AML-193 (cell line): ENCODE measurements at places on chromosomes 7 and 10.
A peak's percentile ranks its signal among the peaks of the same experiment; 100 is the strongest.

DNA sequence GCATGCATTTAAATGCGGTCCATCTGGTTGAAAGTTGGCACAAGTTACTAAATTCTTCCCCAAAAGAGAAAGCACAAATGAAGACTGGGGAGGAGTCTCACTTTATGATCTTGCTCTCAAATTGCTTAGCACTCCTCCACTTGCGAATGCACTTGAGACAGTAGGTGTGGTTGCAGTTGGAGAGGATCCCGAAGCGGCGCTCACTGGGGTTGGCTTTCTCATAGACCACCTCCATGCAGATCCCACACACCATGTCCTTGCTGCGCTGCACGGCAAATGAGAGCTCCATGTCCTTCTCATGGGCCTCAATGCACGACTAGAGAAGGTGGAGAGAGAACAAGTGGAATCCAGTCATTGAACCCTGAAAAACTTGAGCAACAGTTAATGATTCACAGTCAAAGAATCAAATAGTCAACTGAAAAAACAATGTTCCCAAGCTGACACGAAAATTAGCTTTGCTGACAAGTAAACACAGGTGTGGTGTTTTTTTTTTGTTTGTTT lies 22.7 kb downstream of the MKRN1 start:
- no peak for DNase-seq

DNA sequence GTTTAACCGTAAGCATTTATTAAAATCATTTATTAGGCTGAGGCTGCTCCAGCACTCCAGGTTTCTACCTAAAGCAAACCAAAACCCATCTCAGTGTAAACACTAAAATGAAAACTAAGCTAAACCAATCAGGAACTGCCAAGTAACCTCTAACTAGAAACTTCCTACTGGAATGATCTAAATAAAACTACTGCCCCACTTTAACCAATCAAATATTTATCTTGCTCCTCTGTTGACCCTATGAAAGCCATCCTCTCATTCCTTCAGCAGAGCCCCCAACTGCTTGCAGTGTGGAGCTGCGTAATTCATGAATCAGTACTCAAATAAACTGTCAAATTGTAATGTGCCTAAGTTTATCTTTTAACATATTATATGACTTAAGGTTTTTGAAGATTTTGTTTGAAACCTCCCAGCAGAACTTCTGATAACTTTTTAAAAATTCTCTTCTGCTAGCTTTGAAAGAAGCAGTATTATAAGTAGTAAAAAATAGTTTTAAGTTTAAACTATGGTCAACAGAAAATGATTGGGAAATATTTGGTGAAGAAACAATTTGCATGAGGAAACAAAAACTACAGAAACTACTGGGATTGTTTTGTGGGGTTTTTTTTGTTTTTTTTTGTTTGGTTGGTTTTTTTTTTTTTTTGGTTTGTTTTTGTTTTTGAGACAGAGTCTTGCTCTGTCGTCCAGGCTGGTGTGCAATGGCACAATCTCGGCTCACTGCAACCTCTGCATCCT lies 47.4 kb downstream of the GPR37 start:
- DNase-seq: no peak

- no peak for DNase-seq
Observed at GRCh38 chr7:157271991-157272324, 64.8 kb upstream of the DNAJB6 start.

GRCh38 chr7:47357863-47358262 lies 224.0 kb downstream of the TNS3 start:
- DNase-seq: no peak

- no peak for DNase-seq
Observed at GRCh38 chr7:23662124-23662983, 17.6 kb upstream of the FAM221A start.

DNA sequence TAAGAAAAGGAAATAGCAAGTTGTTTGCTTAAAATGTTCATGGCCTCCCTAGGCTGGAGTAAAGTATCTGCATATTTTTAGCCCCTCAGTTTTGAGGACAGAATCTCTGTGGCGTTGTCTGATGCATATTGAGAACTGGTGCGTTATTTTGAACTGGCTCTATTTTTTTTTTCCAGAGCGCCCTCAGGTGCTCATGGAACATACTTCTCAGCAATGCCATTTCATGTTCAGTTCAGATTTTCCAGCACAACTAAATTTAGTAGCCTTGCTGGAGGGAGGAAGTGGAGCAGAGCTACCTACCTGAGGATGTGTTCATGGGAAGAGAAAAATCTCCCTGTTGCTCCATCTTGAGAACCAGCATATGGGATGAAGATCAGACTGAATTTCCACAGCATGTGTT lies 870.5 kb downstream of the LRMDA start:
- no peak for DNase-seq

GRCh38 chr10:88157981-88158465 lies 294.6 kb downstream of the PTEN start:
- peak; percentile 39 for DNase-seq

- no peak for DNase-seq
Observed at GRCh38 chr10:59057345-59057744, 119.1 kb upstream of the PHYHIPL start.

DNA sequence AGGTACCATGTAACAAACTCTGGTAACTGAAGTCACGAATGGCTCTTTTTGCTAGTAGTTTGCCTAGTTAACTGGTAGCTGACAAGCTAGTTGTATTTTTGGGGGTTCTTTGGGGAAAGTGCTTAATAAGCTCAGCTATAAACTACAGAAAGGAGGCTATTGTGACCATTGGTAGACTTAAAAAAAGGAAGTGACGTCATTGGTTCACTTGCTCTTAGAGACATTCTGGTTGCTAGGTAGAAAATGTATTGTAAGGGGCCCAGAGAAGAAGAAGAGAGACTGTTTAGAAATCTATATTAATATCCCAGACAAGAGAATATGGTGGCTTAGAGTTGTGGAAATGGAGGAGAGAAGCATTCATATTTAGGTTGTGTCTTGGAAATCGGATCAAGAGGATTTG lies 103.0 kb downstream of the NXPH1 start:
- no peak for DNase-seq

DNA sequence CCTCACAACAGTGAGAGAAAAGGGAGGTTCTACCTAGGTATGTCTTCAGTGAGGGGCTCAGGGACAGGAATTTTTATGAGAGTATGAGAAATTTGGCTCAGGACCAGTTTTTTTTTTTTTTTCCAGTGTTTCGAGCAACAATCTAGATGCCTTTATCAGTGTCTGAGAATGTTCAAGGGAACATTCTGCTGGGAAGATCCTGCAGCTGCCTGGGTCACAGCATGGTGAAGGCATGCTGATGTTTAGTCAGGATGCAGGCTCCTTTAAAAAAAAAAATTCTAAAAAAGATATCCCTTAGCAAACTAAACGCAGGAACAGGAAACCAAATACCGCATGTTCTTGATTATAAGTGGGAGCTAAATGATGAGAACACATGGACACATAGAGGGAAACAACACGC lies 31.0 kb downstream of the SBDS start:
- no peak for DNase-seq

GRCh38 chr7:123581162-123581459 lies 20.5 kb upstream of the ASB15 start:
- no peak for DNase-seq

- DNase-seq: no peak
Observed at GRCh38 chr7:116128139-116128538, 82.2 kb upstream of the TES start.

GRCh38 chr10:18611168-18611567 lies 40.2 kb downstream of the NSUN6 start:
- DNase-seq: no peak

- peak; percentile 53 for DNase-seq
Observed at GRCh38 chr7:74449809-74450397, 3.8 kb upstream of the GTF2IRD1 start.

GRCh38 chr7:144390481-144390880 lies 13.0 kb downstream of the NOBOX start:
- DNase-seq: no peak

- DNase-seq: no peak
Observed at GRCh38 chr7:44403775-44404174, 78.4 kb upstream of the CAMK2B start.

DNA sequence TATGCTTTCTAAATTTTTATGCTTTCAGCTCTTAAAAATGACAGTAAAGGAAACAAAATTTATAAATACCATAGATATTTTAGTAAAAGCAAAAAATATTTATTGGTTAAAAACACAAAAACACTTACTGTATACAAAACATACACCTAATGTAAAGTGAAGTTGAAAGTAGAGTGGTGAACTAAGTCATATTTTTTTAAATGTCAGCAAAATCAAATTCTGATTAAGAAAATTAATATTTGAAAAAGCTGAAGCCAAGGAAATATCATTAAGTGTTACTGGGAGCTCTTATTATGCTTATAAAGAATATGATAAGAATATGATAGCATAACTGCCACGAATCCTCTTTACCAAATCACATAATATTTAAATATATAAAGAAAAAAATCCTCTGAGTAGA lies 65.3 kb upstream of the PLXDC2 start:
- no peak for DNase-seq

DNA sequence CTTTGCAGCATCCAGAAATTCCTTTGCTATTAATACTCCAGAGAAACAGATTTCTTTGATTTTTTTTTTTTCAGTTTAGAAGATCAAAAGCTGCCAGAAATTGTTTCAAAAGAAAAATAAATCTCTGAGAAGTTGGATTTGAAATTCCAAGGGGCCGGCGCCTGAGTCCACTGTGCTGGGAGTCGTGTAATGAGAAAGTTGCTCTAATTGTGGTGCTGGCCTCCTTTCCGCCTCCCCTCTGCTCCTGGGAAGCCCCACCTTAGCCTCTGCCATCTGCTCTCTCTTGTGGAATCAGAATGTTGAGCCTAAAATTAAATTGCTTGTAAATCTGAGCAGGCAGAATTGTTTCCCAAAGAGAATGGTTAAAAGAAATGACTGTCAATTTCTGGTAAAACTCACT lies 93.3 kb downstream of the EMX2 start:
- no peak for DNase-seq

- no peak for DNase-seq
Observed at GRCh38 chr7:106260136-106260561, 24.6 kb downstream of the NAMPT start.

GRCh38 chr10:108849688-108850087 lies 1073.6 kb downstream of the XPNPEP1 start:
- DNase-seq: no peak

- DNase-seq: no peak
Observed at GRCh38 chr10:47028466-47028865, 117.2 kb downstream of the PTPN20 start.

GRCh38 chr10:101690461-101690860 lies 4.5 kb downstream of the FBXW4 start:
- DNase-seq: no peak

- no peak for DNase-seq
Observed at GRCh38 chr7:29926741-29927140, 62.9 kb downstream of the SCRN1 start.

DNA sequence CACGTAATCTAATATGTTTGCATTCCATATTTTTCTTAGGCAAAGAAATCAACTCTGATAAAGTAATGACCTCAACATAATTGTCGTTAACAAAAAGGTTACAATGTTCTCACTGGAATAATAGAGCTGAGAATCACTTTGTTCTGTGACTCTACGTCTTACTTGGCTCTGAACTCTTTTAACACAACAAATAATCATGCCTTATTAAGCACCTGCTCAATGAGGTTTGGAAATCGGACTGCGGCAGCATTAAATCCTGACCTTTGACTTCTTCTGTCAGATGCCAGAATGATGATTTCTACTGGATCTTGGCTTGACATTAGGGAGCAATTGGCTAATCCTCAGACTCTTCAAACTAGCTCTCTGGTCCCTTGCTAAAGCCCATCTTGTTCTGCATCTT lies 233.6 kb downstream of the SEMA3D start:
- no peak for DNase-seq

DNA sequence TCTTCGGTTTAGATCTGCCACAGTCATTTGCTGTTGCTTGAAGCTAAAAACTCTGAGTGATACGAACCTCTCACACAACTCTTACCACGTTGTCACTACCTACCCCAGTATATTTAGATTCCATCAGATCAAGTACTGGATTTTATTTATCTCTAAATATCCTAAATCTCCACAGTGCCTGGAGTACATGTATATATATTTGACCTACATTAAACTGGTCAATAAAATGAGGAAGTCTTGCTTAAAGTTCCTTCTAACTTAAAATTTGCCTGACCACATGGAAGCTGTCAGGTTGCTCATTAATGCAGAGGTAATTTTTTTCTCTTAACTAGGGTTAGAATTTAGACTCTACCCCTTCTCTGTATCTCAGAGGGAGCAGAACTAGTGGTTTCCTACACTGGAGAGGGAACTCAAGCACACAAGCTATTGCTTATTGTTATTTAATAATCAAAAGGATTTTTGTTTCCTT lies 3.1 kb upstream of the MACC1 start:
- peak; percentile 60 for DNase-seq

DNA sequence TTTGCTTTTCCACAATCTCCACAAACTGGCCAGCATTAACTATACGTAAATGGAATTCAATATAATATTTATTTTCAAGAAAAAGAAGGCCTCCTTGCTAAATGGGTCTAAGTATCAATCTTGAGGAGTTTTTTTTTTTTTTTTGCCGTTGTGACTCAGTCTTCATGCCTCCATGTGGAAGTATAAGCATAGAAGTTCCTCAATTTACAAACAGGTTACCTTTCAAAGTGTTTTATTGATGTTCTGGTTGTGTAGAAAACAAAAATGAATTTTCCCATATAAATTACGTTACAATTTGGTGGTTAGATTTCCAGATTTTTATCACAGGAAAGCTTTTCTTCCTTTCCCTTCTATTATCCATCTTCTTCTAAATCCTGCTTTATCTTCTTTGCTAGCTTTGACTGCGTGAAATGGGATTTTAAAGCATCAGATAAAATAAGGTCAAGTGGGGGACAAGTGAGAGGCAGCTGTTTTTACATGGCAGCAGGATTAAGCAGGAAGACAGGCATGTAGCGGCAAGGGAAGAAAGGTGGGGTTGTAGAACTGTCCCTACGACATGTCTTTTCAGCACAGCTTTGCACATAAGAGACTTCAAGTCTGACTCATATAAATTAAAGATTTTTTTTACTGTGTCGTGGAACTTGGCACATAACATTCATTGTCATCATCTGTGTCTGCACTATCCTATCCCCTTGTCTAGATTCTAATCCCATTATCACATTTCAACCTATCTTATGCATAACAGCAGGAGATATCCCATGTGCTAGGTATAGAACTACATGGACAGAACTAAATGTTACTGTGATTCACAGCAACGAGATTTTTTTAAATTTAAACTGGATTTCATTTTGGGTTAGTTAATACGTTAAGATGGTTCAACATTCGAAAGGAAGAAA lies 135.3 kb upstream of the FAM3C start:
- DNase-seq: no peak

- no peak for DNase-seq
Observed at GRCh38 chr7:26328498-26329390, 37.1 kb downstream of the SNX10 start.
